Karpas-422 (cell line): ENCODE measurements at places on chromosomes 11 and 22. TPM values are rescaled to one million over a fixed set of nuclear protein-coding genes. Genes with fewer than 3 reads are reported as not detected.

The ST14 gene
- total RNA-seq, result 0.18 and 0.30 TPM in 2 replicates

The NCAPH2 gene
- 24.6 and 53.5 TPM in 2 replicates for total RNA-seq

The ROBO4 gene
- not detected in 2 replicates for total RNA-seq

The OR52I2 gene
- total RNA-seq, result not detected in 2 replicates

The NLRP6 gene
- 0.11 TPM in 1 of 2 replicates, not detected in the other for total RNA-seq

The ACCSL gene
- not detected in 2 replicates for total RNA-seq

DNA sequence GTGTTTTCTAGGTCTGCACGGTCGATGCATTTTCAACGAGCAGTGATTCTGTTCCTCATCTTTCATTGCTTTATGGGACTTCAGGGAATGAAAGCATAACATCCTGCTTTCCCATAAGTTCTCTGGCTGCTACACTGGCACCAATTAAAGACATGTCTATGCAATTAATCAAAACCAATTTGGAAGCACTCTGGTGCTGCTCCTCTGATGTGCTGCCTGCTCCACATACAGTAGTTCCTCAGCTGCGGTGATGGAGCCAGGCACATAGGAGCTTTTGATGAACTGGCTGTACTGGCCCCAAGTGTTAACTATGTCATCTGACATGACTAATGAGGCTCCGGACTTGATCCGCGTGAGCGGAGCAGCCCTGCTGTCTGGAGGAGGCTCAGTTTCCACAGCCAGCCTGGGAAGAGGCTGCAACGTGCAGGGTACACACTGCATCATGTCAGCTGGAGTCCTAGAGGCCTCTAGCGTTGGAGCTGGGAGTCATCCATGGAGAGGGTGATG, 29.8 kb downstream of the GVQW3 start:
- DNase-seq, result no peak
- H3K4me1 ChIP-seq, result peaks cover 5% of the 10 kb centered on the region
- no peak overlapping the region for H3K4me3 ChIP-seq

- H3K27me3 ChIP-seq, result no peaks in the 10 kb centered on the region
- peaks cover 22% of the 10 kb centered on the region for H3K4me1 ChIP-seq
- no peak overlapping the region for H3K27ac ChIP-seq
- no peak overlapping the region for H3K4me3 ChIP-seq
- DNase-seq, result peak; percentile 79
Measured at GRCh38 chr11:120235024-120235628, 4.8 kb upstream of the POU2F3 start.

DNA sequence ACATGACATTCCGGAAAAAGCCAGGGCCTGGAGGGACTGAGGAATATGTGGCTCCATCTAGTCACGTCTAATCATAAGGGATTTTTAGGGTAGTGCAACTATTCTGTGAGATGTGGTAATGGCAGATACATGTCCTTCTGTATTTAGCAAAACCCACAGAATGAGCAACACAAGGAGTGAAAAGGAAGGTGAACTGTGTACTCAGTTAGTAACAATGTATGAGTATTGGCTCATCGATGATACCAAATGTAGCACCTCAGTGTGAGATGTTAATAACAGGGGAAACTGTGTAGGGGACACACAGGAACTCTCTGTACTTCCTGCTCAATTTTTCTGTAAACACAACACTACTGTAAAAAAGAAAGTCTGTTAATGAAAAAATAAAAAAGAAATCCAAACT, 42.0 kb upstream of the CARS1 start:
- no peaks in the 10 kb centered on the region for H3K36me3 ChIP-seq
- H3K27ac ChIP-seq, result no peak overlapping the region
- H3K27me3 ChIP-seq, result no peaks in the 10 kb centered on the region
- no peak for DNase-seq

GRCh38 chr11:128153697-128154048, 433.7 kb downstream of the ETS1 start:
- H3K27me3 ChIP-seq, result no peaks in the 10 kb centered on the region
- no peaks in the 10 kb centered on the region for H3K36me3 ChIP-seq
- no peak for DNase-seq
- H3K4me3 ChIP-seq, result no peak overlapping the region
- no peak overlapping the region for H3K27ac ChIP-seq

DNA sequence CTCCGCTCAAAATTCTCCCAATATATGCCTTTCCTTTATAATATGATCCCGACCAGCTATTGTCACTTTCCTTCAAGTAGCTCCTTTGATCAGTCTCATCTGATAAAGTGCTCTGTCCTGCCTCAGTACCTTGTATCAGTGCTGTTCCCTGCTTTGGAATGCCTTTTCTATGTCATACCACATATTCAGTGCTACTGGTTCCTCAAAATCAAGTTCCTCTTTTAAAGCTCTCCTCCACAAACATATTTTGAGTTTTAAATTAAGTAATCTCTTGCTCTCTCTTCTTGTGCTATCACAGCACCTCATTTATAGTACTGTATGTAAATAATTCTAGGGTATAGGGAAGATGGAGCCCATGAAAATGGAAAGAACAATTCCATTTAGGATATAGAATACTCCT, 137.1 kb upstream of the CTSC start:
- H3K27ac ChIP-seq, result no peak overlapping the region
- no peaks in the 10 kb centered on the region for H3K36me3 ChIP-seq
- peak; percentile 63 for DNase-seq
- no peaks in the 10 kb centered on the region for H3K4me1 ChIP-seq
- H3K4me3 ChIP-seq, result no peak overlapping the region
- no peaks in the 10 kb centered on the region for H3K27me3 ChIP-seq

DNA sequence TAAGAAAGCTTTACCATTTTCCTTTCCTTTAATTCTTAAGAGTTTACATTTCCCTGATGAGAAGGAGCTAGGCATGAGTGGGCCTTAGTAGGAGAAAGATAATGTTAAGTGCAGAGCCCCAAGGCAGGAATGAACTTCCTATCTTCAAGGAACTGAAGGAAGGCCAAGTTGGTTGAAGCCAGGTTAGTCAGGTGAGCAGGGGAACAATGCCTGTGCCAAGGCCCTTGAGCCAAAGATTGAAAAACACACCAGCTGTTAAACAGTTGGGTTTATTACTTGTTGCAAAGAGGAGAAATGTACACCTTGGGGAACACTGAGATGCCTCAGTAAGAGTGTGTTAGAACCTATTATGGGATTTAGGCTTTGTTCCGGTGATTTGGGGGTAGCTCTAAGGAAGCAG, 10.0 kb downstream of the CNTF start:
- peaks cover 2% of the 10 kb centered on the region; the same call in 1 of the 2 replicates for H3K36me3 ChIP-seq
- no peaks in the 10 kb centered on the region for H3K27me3 ChIP-seq
- H3K4me1 ChIP-seq, result no peaks in the 10 kb centered on the region

DNA sequence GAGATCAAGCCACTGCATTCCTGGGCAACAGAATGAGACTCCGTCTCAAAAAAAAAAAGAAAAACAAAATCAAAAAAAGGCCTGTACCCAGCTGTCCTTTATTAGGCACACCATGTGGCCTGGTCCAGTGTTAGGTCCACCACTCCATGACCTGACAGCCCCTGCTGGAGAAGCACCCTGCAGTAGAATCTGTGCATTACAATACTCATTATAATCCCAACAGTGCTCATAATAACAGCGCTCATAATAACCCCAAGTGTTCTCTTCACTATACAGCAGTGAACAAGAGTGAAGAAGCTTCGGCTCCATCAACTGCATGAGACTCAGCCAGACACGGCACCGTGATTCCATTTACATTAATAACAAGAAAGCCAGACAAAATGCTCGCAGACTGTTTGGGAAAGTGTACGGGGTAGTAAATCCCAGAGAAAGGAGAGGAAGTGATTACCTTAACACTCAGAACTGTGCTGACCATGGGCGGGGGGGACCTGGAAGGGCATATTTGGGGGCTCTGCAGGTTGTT, 8.9 kb upstream of the EHD1 start:
- peak overlapping the region; percentile 36; the same call in 1 of the 2 replicates for H3K27ac ChIP-seq
- peaks cover 22% of the 10 kb centered on the region for H3K4me1 ChIP-seq
- DNase-seq, result no peak
- no peaks in the 10 kb centered on the region for H3K36me3 ChIP-seq

GRCh38 chr11:59097113-59097708, 9.8 kb upstream of the FAM111B start:
- no peaks in the 10 kb centered on the region for H3K36me3 ChIP-seq
- H3K27ac ChIP-seq, result no peak overlapping the region
- peaks cover 54% of the 10 kb centered on the region for H3K4me1 ChIP-seq
- peak; percentile 89 for DNase-seq

DNA sequence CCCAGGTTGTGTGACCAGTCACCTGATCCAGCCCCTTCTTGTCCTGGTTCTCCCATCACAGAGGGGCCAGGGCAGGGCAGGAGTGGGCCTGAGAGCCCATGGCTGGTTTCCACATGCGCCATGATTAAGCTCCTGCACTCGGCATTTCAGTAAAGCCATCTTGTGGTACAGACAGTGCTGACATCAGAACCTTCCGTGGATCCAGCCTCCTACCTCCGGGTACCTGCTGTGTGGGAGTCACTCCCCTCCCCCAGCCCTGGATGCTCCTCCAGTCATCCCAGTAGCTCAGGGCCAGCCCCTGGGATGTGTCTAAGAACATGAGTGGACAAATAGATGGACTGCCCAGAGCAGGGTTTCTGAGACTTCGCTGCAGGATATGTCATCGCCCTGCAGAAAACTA, 22.1 kb upstream of the MGAT3 start:
- H3K27me3 ChIP-seq, result no peaks in the 10 kb centered on the region
- H3K27ac ChIP-seq, result no peak overlapping the region
- no peak for DNase-seq

- H3K27me3 ChIP-seq, result no peaks in the 10 kb centered on the region
- H3K36me3 ChIP-seq, result no peaks in the 10 kb centered on the region
- H3K4me1 ChIP-seq, result peaks cover 11% of the 10 kb centered on the region
Measured at GRCh38 chr11:2268729-2269600, 1.4 kb downstream of the ASCL2 start.
